Testis (tissue), 5 donors: ENCODE measurements at places on chromosomes 11 and 22. TPM values are rescaled to one million over a fixed set of nuclear protein-coding genes. Genes with fewer than 3 reads are reported as not detected.

MFRP gene
- total RNA-seq = not detected

OVOL1 gene
- 27.6 TPM for total RNA-seq

KRTAP5-2 gene
- not detected for total RNA-seq

HEPHL1 gene
- 0.24 TPM for total RNA-seq

YAP1 gene
- total RNA-seq = 110 TPM

SCGB1D2 gene
- not detected for total RNA-seq

CCDC188 gene
- total RNA-seq = 33.1 TPM

DERL3 gene
- total RNA-seq = 14.9 TPM

GRCh38 chr11:61778920-61779650 is 13.3 kb downstream of the TMEM258 start:
- no peak for DNase-seq

GRCh38 chr11:46099963-46100316 is 21.3 kb downstream of the PHF21A start:
- DNase-seq = no peak

DNA sequence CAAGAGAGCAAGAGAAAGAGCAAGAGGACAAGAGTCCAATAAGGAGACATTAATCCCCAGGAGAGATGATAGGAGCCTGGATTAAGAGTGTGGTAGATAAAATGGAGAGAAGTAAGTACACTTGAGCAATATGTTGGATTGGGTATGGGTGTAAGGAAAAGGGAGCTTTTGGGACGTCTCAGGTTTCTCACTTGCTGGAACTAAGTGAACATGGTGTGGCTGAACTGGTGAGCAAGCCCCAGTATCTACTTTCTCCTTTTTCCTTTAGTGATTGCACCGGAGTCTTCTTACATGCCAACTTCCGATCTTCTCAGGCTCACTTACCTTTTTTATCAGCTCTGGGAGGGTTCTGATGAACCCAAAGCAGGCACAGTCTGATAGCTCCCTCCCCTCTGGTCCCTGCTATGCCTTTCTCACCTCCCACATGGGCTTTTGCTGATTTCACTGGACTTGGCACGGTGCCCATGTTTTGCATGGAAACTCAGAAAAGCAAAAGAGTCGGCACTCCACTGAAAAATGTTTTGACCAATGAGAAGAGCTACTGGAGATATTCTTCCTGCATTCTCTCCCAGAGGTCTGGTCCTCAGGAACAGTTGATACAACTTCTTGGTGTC is 14.5 kb upstream of the APLNR start:
- DNase-seq = peak; percentile 30

- no peak for DNase-seq
These were observed 6.2 kb downstream of the POGLUT3 start for GRCh38 chr11:108491936-108492335.

DNA sequence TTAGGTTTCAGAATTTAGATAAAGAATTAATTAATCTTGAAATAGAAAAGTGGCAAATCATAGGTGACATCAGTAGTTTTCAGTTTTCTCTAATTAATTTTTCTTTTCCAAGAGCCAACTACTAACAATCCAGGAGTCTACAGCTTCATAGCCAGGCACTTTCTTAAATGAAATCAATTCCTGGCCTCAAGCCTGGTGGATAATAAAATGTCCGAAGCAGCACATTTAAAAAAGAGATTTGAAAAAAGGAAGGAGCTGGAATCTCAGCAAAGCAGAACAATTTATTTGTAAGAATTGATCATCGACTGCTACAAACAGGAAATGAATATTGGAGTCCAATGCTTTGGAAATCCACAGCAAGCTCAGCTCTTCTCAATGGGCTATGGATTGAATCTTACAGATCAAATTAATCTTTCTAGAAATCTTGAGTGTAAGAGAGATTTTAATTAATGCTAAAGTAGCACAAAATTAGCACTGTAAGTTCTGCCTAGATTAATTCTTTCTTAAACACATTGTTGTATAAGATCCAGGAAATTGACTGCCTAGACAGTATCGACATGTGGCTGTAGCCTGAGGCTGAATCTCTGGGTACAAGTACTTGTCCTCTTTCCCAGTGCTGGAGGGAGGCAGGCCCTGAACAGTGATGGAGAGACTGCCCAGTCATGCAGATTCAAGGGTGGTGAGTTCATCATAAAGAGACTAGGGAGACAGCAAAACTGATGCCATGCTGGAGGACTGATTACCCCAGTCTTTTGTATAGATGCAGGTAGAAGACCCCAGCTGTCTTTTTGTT is 167.8 kb upstream of the POU2AF2 start:
- DNase-seq = no peak

DNA sequence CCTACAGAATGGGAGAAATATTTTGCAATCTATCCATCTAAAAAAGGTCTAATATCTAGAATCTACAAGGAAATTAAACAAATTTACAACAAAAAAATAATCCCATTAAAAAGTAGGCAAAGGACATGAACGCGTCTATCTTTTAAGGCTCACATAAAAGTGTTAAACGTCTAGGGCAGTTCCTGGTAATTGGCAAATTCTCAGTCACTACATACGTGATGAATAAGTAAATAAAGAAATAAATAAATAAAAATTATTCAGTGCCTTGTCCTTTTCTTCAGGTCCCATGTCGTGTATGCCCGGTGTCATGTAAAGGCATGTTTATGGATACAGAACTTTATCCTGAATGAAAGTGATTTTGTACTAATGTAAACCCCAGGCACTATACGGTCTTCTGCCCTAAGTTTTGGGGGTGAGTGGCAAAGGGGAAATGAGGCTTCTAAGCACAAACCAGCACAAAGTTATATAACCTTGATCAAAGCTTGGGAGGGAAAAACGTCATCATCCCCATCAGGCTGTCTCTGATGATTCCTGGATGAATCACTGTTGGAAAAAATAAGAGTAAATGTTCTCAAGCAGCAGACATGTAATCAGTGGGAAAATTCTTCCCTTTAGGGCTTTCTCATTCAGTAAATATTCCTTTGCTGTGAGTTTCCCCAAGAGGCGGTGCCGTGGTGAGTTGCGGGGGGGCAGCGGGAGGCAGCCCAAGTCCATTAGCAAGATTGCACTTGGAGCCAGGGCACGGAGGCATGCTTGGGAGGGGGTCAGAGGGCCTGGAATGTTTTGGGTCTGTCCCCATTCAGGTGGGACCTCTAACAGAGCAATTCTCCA is 30.4 kb upstream of the MICAL2 start:
- peak; percentile 51 for DNase-seq

- DNase-seq = peak; percentile 12
These were observed 53.7 kb downstream of the ARFGAP3 start for GRCh38 chr22:42803389-42803788.

DNA sequence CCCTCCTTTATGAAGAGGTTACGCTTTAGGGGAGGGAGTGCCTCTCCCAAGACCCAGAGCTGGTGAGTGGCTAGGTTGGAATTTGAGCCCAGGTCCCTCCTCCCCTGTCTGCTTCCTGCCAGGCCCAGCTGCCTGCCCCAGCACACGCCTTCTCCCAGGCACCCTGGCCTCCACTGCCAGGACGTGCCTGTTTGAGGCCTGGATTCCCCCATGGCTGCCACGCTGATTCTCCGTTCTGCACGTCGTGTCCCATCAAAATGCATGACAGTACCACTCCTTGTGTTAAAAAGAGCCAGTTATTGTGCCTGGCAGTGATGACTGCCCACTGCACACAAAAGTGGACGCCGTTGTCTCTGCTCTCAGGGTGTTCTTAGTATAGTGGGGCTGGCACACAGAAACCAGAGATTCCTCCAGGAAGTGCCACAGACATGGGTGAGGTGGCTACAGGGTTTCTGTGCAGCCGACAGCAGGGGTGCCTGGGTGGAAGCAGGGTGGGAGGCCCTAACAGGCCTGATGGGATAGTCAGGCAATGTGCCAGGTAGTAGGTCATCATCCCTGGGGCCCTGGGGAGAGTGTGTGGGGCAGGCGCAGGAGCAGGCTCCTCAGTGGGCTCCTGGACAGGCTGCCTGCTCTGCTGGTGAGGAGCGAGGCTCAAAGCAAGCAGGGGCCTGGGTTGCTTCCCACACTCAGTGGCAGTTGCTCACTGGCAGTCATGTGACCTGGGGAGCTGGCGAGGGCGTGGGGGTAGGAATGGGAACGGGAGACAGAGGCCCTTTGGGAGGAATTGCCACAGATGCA is 24.2 kb downstream of the MED15 start:
- DNase-seq = peak; percentile 69

DNA sequence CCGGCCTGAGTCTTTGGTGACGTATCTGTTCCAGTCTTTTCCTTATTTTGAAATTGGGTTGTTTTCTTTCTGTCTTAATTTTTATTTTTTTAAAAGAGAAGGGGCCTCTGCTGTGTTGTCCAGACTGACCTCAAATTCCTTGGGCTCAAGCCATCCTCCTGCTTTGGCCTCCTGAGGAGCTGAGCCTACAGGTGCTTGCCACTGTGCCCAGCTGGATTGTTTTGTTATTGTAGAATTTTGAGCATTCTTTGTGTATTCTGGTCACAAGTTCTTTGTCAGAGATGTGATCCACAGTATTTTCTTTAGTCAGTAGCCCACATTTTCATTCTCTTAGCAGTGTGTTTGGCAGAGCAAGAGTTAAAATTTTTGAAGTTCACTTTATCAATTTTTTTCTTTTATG is 100.1 kb downstream of the ATXN10 start:
- DNase-seq = no peak

DNA sequence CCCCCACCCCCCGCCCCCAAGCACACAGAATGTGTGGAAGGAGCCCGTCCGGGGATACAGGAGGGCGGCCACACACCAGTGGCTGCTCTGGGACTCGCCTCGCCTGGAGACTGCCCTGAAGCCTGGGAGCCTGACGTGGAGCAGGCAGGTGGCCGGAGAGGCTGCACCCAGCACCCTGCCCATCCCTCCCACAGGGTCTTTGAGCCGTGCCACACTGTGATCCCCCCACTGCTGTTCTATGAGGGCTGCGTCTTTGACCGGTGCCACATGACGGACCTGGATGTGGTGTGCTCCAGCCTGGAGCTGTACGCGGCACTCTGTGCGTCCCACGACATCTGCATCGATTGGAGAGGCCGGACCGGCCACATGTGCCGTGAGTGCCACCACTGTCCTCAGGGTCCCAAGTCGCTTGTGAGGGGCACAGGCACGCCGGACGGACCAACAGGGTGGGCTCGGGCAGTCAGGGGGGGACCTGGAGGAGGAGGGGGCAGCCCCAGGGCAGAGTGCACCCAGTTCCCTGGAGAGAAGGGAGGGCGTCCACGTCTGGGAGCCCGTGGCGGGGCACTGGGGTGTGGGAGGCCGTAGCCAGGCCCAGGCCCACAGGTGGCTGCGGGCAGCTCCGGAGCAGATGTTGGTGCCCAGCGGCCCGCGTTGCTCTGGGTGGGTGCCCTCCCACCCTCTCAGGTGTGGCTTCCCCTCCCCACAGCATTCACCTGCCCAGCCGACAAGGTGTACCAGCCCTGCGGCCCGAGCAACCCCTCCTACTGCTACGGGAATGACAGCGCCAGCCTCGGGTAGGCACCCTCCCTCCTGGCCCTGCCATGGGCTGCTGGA is 27.0 kb upstream of the MUC5B start:
- DNase-seq = no peak

DNA sequence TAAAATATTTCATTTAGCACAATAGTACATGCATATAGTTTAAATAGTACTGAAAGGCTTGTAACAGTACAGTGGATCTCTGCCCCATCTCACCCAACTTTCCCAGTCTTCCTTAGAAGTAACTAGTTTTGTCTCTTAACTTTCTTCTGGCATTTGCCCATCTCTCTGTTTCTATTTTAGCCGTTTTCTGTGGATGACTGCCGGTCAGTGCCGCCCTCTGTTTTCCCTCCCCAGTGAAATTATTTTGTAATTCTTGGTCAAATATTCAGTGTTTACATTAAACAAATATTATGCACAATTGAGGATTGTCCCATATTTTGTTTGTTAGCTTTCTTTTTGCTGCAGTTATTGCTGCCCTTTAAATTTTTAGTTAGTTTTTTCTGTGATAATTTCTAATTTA is 8.3 kb downstream of the PDHX start:
- no peak for DNase-seq

DNA sequence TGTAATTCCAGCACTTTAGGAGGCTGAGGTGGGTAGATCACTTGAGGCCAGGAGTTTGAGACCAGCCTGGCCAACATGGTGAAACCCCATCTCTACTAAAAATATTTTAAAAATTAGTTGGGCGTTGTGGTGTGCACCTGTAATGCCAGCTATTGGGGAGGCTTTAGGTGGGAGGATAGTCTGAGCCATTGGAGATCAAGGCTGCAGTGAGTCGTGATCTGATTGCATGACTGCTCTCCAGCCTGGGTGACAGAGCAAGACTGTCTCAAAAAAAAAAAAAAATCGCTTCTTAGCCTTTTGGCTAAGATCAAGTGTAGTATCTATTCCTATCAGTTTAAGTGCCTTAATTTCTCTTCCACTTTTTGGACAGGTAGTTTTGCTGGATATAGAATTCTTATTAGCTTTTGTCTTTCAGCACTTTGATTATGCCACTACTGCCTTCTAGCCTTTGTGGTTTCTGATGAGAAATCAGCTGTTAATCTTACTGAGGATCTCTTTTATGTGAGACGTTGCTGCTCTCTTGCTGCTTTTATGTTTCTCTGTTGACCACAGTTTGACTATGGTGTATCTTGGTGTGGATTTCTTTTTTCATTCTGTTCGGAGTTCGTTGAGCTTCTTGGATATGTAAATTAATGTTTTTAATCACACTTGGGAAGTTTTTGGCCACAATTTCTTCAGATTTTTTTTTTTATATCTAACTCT is 24.7 kb downstream of the CHEK1 start:
- no peak for DNase-seq

GRCh38 chr22:21728270-21728669 is 7.3 kb downstream of the YPEL1 start:
- no peak for DNase-seq
